ENCODE measurements at places on chromosomes 3 and 15.
A peak's percentile ranks its signal among the peaks of the same experiment; 100 is the strongest.

GRCh38 chr3:9316881-9317361, 45.9 kb upstream of the THUMPD3 start:
- DNase-seq, result peak; percentile 42

- no peak for DNase-seq
Measured at GRCh38 chr3:80060664-80061063, 292.9 kb upstream of the ROBO1 start.

DNA sequence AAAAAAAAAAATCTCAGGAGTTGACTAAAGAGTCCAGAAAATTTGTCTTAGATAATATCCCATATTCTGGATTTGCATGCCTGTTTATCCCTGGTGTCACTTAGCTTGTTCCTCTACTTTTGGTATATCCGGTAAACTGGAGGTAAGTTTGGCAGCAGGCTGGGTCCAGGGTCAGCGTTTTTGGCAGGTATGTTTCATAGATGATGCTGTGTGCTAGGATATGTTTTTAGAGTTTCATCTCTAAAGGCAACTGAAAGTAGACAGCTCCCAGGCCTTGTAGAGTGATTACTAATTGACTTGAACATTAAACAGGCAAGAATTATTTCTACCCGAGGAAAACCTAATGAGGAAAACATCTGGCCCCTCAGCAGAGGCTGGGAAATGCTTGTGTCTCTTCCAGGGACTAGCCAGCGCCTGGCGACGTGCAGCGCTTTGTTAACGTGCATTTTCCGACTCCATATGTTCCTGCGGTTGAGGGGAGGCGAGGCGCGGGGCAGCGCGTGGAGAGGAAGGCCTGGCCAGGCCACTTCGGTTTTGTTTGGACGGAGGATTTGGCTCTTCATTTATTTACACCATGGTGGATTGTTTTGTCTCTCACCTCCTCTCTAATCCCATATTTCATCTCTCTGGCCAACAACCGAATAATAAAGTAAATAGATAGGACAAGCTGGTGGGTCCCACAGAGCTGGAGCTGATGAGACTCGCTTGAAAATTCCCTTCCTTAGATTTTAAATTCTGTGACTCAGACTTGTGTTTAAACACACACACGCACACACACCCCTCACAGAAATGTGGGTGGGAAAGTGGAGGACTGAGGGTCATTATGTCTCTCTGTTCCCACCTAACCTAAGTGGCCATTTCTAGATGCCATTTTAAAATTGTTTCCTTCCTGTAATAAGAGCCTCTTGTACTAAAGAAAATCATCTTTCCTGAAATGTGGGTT, 65.3 kb downstream of the ASB7 start:
- DNase-seq, result no peak

GRCh38 chr15:75082689-75083088, 59.3 kb downstream of the PPCDC start:
- no peak for DNase-seq

DNA sequence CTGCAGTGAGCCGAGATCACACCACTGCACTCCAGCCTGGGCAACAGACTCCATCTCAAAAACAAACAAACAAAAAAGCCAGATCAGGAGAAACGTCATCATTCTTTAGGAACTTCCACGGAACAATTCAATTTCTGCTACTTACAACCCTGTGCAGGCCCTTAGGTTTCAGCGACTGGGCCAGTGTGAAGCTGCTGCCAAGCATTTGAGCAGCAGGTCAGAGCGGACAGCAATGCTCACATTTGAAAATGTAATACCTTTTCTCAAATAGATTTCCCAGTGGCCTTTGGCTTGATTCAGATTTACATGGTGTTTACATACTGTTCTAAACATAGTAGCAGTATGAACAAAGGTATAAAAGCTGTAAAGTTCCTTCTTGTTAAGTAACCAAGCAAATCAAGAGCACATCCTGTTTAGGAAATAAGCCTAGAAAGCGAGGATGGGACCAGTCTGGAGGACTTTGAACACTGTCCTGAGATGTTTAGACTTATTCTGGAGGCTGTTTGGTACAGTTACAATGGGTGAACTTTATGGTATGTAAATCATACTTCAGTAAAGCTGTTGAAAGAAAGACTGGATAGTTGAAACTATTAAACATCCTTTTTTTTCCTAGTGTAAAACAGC, 141.2 kb downstream of the HCN4 start:
- DNase-seq, result no peak

DNA sequence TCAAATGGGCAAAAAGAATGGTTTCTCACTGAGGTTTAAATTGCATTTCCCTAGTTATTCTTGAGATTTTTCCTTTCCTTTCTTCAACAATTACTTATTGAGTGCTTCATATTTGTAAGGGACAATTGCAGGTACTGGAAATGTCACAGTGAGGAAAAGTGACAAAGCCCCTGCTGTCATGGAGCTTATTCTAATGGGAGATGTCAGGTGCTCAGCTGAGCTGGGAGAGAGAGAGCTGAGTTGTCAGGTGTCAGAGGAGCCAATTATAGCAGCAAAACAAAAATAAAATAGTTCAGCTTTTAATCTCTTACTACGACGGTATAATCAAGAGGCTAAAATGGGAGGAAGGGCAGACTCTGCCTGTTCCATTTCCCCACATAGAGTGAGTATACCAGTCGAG, 42.0 kb downstream of the CD86 start:
- no peak for DNase-seq

GRCh38 chr3:170724599-170725280, 138.9 kb upstream of the SLC7A14 start:
- DNase-seq, result no peak

DNA sequence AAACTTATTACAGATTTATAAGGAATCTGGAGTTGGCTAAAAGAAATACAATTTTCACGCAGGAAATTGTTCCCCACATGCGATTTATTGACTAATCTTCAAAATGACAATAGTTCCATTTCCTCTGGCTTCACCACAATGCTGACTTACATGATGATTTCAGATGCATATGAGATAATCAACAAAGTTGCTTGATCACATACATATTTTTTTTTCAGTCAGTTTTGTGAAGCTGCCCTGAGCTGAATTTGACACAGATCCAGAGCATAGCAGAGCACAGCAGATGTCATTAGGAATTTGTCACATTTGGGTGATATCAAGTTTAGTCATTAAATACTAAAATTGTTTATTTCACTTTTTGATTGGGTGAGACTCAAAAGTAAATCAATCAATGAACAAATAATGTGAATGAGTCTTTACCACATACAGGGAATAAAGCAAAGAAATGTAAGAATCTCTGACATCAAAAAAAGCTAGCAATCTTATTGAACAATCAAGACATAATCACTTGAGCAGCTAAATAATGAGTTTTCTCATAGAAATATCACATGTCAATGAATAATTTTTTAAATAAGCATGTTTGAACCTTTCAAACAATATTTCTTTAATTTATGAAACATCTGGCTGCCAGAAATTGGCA, 18.3 kb downstream of the CPB1 start:
- no peak for DNase-seq

DNA sequence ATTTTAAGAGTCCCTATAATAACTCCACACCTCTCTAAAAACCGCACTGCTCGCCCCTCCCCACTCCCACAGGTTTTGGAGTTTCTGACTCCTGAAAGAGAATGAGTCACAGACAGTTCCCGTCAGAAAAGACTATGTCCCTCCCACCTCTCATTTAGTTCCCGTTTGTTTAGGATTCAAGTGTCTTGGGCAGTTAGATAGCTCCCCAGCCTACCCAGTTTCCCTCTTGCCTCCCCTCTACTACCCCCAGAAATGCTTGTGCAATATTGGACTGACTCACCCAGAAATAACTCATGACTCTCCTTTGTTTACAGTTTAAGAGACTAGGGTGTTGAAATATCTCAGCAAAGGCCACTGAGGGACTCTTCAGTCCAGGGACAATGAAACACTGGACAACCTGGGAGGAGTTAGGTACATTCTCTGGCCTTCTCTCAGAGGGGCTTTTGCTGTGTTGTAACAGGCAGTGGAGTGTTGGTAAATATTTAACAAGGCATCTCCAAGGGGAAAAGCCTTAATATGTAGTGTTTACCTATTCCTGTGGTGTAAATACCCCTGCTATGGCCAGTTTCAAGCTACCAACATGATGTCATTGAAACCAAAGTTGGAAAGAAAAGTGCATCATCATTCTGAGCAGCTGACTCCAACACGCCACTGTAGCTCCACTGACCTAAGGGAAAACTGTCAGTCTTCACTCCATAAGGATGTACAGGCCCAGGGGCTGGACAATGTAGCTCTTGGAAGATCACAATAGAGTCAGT, 96.1 kb upstream of the CHD2 start:
- no peak for DNase-seq

DNA sequence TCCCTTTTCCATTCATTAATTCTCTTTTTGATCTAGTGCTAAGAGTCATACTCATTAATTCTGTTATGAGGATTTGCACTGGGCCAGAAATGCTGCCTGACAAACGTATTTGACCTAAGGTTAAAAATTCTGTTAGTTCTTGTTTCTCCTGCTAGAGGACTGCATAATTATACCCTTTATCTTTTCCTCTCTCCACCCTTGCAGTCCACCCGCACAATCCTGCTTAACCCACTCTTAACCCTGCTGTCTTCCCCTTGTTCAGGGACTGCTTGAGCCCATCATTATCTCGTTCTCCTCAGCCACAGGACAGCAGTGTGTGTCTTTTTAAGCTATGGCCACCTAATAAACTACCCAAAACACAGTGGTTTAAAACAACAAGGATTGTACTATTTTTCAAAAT, 31.1 kb upstream of the DYNC1LI1 start:
- no peak for DNase-seq

DNA sequence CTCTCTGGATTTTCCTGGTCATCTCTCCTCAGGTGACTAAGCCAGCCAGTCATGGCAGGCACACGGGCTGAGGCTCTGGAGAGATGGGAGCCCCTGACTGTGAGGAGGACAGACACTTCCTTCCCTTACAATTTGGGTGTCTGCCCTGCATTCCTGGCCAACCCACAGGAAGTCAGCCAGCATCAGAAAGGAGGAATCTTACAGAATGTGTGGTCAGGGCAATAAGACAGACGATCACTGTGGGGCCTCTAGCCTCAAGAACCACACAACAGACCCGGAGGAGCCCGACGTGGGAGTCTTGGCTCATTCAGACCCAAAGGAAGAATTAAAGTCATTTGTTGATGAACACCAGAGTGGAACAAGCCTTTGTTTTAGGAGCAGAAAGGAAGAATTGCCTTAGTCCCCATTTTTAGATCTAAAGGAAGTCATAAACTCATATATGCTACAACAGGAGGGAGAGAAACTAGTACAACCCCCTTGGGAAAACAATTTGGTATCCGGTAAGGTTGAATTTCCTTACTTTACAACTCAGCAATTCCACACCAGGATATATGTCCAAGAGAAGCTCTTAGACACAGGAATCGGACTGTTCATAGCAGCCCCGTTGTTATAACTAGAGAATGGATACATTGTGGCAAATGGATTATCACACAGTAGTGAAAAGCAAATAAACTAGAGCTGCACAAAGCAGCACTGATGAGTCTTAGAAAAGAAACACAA, 62.2 kb downstream of the ABTB1 start:
- DNase-seq, result no peak

- no peak for DNase-seq
Measured at GRCh38 chr3:160486459-160486869, 36.9 kb upstream of the TRIM59 start.

GRCh38 chr15:92074101-92074500, 220.6 kb downstream of the SLCO3A1 start:
- DNase-seq, result no peak

DNA sequence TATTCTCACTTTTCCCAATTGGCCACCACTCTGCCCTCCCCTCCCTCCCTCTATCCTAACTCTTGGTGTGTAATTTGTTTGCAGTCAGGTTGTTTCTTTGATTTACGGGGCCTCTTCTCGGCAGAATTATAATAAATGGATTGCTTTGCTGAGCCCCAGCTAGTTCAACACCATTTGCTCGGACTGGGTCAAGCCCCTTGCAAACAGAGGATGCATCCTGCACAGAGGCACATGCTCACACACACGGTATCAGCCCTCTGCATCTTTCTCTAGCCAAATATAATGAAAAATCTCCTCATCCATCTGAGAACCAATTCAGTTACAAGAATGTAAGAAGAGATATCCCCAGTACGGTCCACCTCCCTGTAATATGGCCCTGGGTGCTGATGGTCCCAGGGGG, 97.7 kb downstream of the EPHB1 start:
- no peak for DNase-seq

DNA sequence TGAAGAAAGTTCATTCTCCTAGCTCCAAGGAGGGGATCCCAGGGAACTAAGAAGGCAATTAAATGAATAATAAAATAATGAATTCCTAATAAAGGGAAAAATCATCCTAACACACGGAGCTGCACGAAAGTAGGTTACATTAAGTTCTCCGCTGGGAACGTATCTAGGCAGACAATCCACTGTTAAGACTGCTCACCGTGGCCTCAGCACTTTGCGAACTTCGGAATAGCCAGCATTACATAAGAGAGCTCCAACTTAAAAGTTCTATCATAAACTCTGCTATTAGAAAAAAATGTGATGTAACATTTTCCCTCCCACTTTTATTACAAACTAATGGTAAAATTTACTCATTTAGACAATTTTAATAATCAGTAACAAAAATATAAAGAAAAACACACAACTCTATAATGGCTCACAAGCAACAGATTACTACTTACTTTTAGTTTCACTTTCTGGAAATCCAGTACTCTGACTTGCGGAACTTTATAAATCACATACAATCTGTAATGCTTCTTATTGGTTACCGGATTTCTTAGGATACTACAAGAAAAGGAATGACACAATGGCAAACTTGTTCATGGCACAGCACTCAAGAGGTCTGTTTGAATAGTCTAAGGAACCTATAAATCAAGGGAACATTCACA, 8.5 kb downstream of the SNRPA1 start:
- DNase-seq, result no peak

DNA sequence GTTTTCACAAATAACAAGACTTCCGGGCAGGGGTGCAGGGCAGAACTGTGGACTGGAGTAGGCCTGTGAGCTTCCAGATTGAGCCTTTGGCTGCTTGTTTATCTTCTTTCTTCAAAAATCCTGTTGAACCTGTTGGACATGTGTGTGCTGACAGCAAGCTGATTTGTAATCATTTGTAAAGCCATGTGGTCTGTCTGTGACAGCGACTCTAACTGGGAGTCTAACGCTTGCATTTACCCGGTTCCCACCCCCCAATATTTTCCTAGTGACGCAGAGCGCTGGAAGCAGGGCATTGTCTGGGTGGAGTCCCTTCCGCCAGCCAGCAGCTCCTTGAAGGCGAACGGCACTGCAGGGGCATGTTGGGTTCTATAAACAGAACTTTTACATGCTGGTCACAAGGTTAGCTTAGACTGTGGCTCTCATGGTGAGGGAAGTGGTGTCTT, 85.7 kb upstream of the MYZAP start:
- DNase-seq, result no peak

DNA sequence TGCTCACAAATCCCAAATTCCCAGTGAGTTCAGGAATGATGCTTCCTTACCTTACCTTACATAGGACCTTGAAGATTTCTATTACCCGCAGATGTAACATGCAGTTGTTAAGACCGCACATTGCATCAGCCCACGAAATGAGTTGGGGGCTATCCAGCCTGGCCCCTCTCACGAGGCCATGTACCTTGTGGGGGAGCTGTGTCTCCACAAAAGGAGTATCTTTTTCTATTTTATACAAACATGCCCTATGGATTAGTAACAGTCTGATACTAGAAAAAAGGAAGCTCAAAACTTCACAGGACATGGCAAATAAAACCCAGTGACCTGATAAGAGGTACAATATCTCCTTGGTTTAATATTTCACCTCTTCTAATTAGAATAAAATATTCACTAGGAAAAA, 1086.8 kb upstream of the CFAP20DC start:
- no peak for DNase-seq

GRCh38 chr3:123129092-123129491, 62.3 kb downstream of the PDIA5 start:
- DNase-seq, result no peak

Data from dorsolateral prefrontal cortex (tissue), 122 donors.